Muscle of leg (tissue), 16 donors: ENCODE measurements at places on chromosomes 4 and X. TPM values are rescaled to one million over a fixed set of nuclear protein-coding genes. Genes with fewer than 3 reads are reported as not detected.

DNA sequence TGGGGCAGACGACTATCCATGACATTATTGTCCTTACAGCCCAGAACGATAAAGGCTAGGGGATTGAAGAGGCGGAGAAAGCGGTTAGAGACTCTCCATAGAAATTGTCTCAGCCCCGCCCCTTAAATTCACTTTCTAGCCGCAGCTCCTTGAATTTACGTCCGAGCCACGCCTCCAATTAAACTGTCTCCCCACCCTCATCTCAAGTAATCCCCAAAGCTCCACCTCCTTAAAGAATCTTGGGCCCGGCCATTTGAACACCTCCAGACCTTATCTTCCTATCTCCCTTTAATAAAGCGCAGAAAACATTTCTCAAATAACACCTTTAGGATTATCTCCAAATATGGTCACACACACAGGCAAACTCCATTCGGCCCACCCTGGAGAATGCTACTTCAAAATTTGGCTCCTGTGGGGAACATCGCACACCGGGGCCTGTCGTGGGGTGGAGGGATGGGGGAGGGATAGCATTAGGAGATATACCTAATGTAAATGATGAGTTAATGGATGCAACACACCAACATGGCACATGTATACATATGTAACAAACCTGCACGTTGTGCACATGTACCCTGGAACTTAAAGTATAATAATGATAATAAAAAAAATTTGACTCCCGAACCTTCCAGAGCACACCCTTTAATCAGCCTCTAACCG lies 7.2 kb upstream of the MAGIX start:
- DNase-seq: peak; percentile 76

Gene TBC1D1
- 55.3 TPM for polyA plus RNA-seq

- peak; percentile 80 for DNase-seq
These were observed 8.7 kb upstream of the TECRL start for GRCh38 chr4:64417974-64418373.

Gene CYLC1
- polyA plus RNA-seq: not detected

DNA sequence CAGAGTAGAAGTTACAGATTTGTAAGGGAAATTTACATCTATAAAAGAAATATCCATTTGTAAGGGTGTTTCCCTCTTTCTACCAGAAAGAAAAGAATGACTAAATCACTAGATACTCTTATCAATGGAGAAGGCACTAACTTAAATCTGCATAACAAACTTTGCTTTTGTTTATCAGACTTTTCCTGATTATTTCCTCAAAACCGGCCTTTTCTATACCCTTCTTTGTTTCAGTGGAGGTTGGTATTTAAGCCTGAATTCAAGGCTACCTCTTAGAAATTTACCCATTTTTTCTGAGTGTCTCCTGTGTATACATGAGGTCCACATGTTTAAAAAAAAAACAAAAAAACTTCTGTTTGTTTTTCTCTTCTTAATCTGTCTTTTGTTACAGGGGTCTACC lies 80.4 kb upstream of the GRPR start:
- no peak for DNase-seq

Gene FAM53A
- 1.5 TPM for polyA plus RNA-seq

Gene MAGED4
- polyA plus RNA-seq: 23.5 TPM

DNA sequence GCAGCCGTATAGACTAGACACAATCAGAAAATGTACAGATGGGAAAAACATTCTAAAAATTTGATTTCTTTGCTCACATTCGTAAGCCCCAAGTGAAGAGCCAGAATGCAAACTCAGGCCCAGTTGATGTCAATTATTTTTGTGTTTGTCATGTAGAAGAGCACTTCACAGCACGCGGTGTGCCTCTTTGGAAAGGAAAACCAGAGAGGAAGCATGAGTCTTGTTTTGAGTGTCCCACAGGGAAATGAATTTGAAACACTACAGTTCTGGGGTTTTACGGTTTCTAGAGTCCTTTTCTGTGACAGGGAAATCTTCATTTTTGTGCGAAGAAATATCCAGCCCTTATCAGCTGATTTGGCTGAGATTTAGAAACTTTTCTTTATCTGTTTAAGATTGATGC lies 554.6 kb upstream of the BOD1L1 start:
- peak; percentile 52 for DNase-seq

DNA sequence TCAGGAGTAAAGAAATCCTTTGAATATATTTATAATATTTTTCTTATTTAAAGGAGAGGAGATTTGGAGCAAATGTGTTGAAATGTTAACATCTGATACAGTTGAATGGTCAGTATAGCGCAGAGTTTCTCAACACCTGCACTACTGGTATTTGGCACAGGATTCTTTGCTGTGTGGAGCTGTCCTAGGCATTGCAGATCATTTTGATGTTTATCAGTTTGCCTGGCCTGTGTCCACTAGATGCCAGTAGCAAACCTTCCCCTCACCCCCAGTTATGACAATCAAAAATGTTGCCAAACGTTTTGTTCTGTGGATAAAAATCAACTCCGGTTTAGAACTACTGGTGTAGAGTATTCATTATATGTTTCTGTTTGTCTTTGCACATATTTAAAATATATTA lies 765.3 kb upstream of the SLIT2 start:
- DNase-seq: peak; percentile 3

- no peak for DNase-seq
These were observed 117.2 kb upstream of the FAT1 start for GRCh38 chr4:186840771-186841301.

- DNase-seq: no peak
These were observed 55.8 kb upstream of the HS3ST1 start for GRCh38 chr4:11484531-11484930.

Gene FHIP1A
- 2.9 TPM for polyA plus RNA-seq

DNA sequence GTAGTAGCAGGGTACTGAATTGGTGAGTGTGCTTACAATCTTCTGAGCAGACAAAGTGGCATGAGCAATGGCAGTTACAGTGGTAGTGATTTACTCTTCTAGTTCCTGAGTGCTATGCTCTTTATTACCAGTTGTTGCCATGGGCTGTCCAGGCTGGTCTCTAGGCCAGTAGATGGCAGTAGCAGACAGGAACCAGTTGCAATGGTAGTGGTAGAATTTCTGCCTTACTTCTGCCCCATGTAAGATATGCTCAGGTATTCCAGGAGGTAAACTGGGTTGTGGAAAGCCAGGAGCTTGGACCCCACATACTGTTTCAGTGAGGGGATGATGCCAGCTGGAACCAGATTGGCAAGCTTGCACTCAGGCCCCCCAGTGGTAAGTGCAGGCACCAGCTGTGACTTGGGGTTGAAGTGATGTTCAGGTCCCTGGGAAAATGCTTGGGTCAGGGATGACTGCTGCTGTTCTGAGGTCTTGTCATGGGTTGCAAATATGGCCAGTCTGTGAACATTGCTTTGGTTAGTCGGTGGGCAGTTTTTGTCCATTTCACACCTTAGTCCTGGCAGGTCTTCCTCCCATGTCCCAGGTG lies 63.0 kb upstream of the ZXDB start:
- DNase-seq: no peak

Gene ATP1B4
- 267 TPM for polyA plus RNA-seq

DNA sequence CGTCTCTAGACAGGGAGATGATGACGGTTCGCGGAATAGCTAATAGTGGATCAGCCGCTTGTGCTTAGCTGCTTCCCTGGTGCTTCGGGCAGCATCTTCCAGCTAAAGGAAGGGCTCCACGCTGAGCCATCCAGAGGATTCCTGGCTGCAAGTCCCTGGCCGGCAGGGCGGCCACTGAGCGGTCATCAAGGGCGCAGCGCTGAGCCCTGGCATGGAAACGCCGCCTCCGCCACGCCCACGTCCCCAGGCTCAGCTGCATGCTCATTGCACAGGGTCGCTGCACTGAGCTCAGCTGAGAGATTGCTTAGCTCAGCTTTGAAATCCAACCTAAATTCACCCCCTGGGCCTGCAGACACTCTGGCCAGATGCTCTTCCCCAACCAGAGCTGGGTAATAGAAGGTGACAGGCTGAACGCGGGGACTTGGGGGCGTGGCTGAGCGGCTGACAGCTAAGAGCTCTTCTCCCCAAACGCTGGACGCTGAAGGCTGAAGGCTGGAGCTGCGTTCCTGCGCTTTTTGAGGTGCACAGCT lies 118.2 kb upstream of the KIT start:
- DNase-seq: peak; percentile 65

DNA sequence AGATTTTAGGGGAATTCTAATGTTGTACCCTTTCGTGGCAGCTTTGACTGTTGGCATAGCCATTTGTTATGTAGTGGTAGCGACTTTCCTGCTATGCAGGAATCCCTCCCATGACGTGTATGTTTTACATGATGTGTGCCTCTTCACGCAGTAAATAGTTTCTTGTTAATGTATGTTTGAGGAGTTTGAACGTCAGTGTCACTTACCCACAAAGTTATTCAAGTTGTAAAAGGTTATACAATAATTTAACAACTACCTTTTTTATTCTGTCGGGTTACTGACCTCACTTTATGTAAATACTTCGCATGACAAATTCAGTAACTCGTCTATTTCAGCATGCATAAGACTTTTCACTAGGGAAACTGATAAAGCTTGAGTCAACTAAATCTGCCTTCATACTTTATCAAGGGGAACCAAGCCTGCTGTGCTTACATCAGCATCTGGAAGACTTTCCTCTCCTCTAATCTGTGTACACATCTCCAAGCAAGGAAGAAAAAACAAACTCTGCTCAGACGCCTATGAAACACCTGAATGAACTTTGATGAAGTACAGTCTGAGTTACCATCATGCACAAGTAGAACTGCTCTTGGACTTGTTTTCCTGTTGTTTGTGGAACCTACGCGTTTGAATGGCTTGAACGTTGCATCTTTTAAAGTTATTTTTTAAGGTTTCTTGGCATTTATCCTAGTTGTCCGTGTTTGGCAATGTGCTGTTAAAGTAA lies 61.2 kb downstream of the SLC9A6 start:
- peak; percentile 81 for DNase-seq

Gene SSX2B
- not detected for polyA plus RNA-seq

GRCh38 chrX:123773258-123773988 lies 40.6 kb upstream of the THOC2 start:
- no peak for DNase-seq

DNA sequence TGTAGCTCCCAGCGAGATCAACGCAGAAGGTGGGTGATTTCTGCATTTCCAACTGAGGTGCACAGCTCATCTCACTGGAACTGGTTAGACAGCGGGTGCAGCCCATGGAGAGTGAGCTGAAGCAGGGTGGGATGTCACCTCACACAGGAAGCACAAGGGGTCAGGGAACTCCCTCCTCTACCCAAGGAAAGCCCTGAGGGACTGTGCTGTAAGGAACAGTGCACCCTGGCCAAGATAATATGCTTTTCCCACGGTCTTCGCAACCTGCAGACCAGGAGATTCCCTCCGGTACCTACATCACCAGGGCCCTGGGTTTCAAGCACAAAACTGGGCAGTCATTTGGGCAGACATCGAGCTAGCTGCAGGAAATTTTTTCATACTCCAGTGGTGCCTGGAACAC lies 216.4 kb upstream of the TET2 start:
- no peak for DNase-seq

GRCh38 chr4:3679851-3680311 lies 86.3 kb upstream of the ADRA2C start:
- DNase-seq: no peak

DNA sequence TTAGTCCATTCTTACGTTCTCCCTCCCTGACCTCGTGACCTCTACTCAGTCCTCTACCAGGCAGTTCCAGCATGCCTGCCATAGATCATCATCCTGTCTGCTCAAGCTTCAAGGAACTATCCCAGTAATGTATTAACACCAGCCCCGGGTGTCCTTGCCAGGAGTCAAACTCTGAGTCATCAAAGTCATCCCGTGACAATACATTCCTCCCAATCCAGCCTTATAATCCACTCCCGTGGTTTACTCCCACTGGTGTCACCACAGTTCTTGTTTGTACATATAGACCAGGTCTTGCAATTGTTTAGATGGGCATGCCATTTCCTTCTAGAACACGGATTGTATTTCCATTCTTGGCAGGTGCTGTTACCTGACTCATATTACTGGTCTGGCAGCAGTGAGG lies 68.7 kb upstream of the TAB3 start:
- DNase-seq: peak; percentile 2

- DNase-seq: no peak
These were observed 204.0 kb downstream of the ADAMTS3 start for GRCh38 chr4:72365016-72365415.

Gene RHOXF2
- 0.07 TPM for polyA plus RNA-seq

DNA sequence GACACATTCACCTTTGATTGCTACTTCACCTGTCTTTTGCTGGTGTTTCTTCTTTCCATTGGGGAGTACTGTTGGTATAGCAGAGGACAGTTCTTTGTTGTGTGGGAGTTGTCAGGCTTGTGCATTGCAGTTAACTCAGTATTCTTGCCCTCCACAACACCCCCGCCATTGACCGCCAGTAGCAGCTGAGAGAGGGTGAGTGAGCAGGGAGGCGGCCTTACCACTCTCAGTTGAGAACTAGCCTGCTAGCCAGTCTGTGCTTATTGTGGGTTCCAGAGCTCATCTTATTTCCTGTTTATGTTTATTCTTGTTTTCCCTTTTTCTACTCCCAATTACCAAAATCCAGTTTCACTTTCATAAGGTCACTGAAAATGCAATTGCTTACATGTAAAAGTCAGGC lies 52.2 kb downstream of the STIM2 start:
- peak; percentile 19 for DNase-seq

Gene PRDM5
- polyA plus RNA-seq: 9.5 TPM

- DNase-seq: peak; percentile 55
These were observed 79.8 kb upstream of the GPM6A start for GRCh38 chr4:175891851-175892250.
